Endothelial cell (in vitro differentiated cells): ENCODE measurements at places on chromosomes 1 and 21.

GRCh38 chr1:152050886-152051675 is 14.3 kb upstream of the S100A11 start:
- no peaks in the 10 kb centered on the region for H3K36me3 ChIP-seq
- peaks cover 12% of the 10 kb centered on the region for H3K4me1 ChIP-seq
- no peak overlapping the region for H3K27ac ChIP-seq
- no peak overlapping the region for H3K4me3 ChIP-seq
- DNase-seq = no peak

GRCh38 chr1:246527402-246528088 is 20.5 kb upstream of the SMYD3 start:
- peaks cover 4% of the 10 kb centered on the region for H3K4me1 ChIP-seq
- no peak for DNase-seq
- H3K36me3 ChIP-seq = peaks cover 5% of the 10 kb centered on the region
- peaks cover 1% of the 10 kb centered on the region for H3K27me3 ChIP-seq

GRCh38 chr21:31298618-31299269 is 45.3 kb downstream of the TIAM1 start:
- peaks cover 10% of the 10 kb centered on the region for H3K36me3 ChIP-seq
- no peak overlapping the region for H3K4me3 ChIP-seq
- no peak overlapping the region for H3K27ac ChIP-seq
- DNase-seq = no peak
- H3K4me1 ChIP-seq = peaks cover 2% of the 10 kb centered on the region

- peaks cover 14% of the 10 kb centered on the region for H3K4me1 ChIP-seq
- no peak for DNase-seq
- H3K27me3 ChIP-seq = peaks cover 12% of the 10 kb centered on the region
- H3K27ac ChIP-seq = peak overlapping the region; percentile 63
- H3K4me3 ChIP-seq = no peak overlapping the region
These were observed 65.7 kb downstream of the RUNX3 start for GRCh38 chr1:24864370-24864777.

- H3K4me1 ChIP-seq = peaks cover 11% of the 10 kb centered on the region
- no peak overlapping the region for H3K27ac ChIP-seq
- H3K27me3 ChIP-seq = peaks cover 3% of the 10 kb centered on the region
These were observed 71.8 kb downstream of the DISP3 start for GRCh38 chr1:11550664-11551283.

DNA sequence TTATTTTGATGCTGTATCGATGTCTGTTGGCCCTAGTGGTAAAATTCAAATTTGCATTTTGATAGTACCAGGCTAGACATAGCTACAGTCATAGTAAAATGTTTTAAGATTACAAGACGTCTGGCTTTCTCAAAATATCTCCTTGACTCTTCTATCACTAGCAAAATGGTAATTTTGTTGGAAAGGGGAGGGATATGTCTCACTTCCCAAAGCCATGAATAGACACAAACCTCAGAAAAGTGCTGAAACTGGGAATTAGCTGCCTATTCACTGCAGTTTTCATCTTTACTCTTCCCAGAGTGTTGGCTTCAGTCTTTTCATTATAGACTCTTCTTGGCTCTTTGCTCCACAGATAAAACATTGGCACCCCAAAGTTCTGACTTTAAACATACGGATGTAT is 1009.9 kb downstream of the ADGRL2 start:
- no peak overlapping the region for H3K27ac ChIP-seq
- H3K27me3 ChIP-seq = no peaks in the 10 kb centered on the region
- DNase-seq = no peak

DNA sequence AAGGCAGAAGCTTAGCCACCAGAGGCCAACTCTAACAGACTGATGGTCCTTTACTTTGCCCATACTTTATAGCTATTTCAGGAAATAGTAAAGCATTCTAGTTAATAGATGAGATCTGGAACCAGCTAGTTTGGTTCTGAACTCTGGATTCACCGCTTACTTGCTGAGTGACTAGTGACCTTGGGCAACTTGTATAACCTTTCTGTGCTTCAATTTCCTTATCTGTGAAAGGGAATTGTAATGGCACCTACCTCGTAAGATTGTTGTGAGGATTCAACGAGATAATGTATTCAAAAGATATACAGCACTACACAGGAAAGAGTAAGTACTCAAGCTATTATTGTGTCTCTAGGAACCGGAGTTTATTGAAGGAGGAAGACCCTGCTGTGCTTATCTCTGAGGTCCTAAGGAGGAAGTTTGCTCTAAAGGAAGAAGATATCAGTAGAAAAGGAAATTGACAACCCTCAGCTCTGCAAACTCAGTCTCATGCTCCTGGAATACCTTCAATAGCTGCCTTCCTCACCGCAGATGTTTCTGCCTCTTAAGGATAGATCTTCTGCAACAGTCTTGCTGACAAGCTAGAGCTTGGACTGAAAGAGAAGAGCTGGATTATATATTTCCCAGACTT is 11.9 kb downstream of the MTFR1L start:
- peaks cover 25% of the 10 kb centered on the region for H3K36me3 ChIP-seq
- H3K4me1 ChIP-seq = peaks cover 64% of the 10 kb centered on the region
- no peak overlapping the region for H3K4me3 ChIP-seq
- no peaks in the 10 kb centered on the region for H3K27me3 ChIP-seq

DNA sequence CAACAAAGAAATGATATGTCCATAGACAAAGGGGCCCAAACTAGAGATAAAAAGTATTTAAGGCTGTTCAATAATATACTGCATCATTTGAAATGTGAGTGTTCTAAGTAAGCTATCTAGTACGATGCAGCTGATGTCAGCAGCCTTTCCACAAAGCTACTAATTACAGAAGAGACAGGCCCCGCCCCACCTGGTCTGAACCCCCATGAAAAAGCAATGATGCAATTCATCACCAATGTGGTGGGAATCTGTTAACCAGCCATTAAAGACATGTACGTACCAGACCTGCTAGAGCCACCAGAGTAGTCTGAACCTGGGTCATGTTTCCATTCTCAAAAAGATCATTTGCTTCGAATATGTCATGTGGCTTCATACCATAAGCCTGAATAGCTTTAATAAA is 25.1 kb downstream of the CNN3 start:
- no peak for DNase-seq
- peaks cover 45% of the 10 kb centered on the region for H3K36me3 ChIP-seq
- H3K27me3 ChIP-seq = peaks cover 2% of the 10 kb centered on the region
- H3K27ac ChIP-seq = peak overlapping the region; percentile 24
- H3K4me1 ChIP-seq = peaks cover 10% of the 10 kb centered on the region
- no peak overlapping the region for H3K4me3 ChIP-seq

GRCh38 chr1:53153752-53154151 is 11.3 kb upstream of the SLC1A7 start:
- DNase-seq = no peak
- H3K27me3 ChIP-seq = no peaks in the 10 kb centered on the region
- no peak overlapping the region for H3K27ac ChIP-seq
- H3K4me3 ChIP-seq = no peak overlapping the region

- DNase-seq = no peak
- H3K36me3 ChIP-seq = peaks cover 63% of the 10 kb centered on the region
- H3K27ac ChIP-seq = peak overlapping the region; percentile 57
- peaks cover 24% of the 10 kb centered on the region for H3K4me1 ChIP-seq
- peaks cover 10% of the 10 kb centered on the region for H3K27me3 ChIP-seq
These were observed 18.8 kb downstream of the MAP7D1 start for GRCh38 chr1:36174713-36175112.

DNA sequence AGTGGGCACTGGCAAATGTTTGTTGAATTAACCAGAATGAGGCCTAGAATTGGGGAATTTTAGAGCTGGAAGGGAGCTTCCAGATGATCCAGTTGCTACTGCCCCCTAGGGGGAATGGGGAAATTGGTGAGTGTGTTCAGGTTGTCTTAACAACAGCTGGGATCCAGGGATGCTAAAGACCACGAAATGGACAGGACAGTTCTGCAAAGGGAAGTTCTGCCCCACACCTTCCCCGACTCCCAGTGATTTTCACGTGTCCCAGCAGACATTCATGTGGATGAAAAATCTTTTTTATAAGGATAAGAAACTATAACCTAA is 33.9 kb downstream of the TRIM62 start:
- H3K4me3 ChIP-seq = no peak overlapping the region
- peaks cover 12% of the 10 kb centered on the region for H3K27me3 ChIP-seq
- H3K36me3 ChIP-seq = peaks cover 5% of the 10 kb centered on the region
- no peak for DNase-seq
- no peak overlapping the region for H3K27ac ChIP-seq
